Chondrocyte (in vitro differentiated cells): ENCODE measurements at places on chromosomes 2 and 18. TPM values are rescaled to one million over a fixed set of nuclear protein-coding genes. Genes with fewer than 3 reads are reported as not detected.

DNA sequence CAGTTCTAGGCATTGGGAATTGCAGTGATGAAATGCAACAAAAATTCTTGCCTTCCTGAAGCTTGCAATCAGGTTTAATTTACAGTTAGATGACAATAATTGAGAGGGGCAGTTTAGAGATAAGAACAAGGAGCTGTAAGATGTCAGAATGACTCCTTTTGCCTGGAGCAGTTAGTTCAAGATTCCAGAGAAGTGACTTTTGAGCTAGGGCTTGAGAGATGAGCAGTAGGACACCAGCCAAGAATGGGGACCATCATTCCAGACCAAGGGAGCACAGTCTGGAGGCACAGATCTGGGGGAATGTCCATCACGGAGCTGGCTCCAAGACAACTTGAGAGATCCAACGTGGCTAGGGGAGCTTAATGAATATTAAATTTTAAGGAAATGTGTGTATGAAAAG lies 26.8 kb downstream of the CACNB4 start:
- DNase-seq: no peak

- DNase-seq: no peak
Measured at GRCh38 chr18:49019446-49020045, 68.8 kb upstream of the SMAD7 start.

GRCh38 chr18:64929036-64929435 lies 780.1 kb upstream of the LINC00305 start:
- DNase-seq: no peak

DNA sequence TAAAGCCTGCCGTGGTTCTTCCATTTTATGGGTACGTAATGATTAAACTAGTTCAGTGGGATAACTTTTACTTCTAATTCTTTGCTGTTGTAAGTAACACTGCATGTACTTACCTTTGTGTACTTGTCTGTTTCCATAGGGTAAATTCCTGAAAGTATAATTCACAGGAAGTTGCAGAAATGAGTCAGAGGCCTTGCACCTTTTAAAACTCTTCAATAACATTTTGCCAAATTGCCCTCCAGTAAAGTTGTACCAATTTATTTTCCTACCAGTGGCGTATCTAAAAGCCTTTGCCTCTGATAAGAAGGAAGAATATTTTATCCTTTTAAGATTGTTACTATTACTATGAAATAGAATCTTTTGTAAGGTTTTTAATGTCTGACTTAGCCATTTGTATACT lies 65.1 kb downstream of the CAB39 start:
- no peak for DNase-seq

- DNase-seq: no peak
Measured at GRCh38 chr2:100548771-100549170, 14.0 kb upstream of the PDCL3 start.

GRCh38 chr2:169658877-169659276 lies 35.3 kb downstream of the CFAP210 start:
- no peak for DNase-seq

DNA sequence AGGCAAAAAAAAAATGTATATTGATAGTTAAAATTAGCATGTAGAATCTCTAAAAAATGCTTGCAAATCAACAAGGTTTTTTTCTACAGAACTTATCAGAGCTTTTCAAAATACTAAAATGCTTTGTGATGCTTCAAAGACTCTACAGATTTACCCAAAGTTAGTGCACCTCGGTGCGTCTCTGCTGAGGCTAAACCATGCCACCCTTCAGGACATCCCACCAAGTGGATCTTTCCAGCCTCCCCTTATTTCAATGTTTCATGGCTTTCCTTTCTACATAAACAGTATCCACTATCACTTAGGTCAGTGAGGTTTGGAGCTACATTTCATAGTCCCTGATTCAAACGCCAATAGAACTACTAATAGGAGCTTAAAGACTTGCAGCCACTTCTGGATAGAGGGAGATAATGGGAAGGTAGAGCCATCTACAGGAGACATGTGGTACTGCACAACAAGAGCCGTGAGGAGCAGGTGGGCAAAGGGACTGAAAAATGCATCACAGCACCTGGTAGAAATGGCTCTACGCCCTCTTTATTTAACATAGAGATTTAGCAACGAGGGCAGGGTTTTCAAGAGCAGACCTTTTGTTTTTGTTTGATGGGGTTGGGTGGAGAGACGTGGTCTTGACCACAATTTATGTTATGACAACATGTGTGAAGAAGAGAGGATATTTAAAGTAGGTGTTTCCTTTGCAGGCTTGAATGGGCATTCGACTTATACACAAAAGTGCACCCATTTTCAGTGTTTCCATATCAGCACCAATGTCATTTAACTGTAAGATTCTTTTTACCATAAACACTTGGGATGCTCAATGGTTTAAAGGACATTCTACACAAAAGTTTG lies 56.1 kb upstream of the SLC35G4 start:
- no peak for DNase-seq

The CPS1 gene
- 4.3 to 15.2 TPM (median 4.6 TPM) in 3 replicates for total RNA-seq

The TMEM37 gene
- 0.36 to 1.1 TPM (median 0.77 TPM) in 3 replicates for total RNA-seq

The AFF3 gene
- 113 to 172 TPM (median 127 TPM) in 3 replicates for total RNA-seq
